ENCODE measurements at places on chromosomes 4 and X.

DNA sequence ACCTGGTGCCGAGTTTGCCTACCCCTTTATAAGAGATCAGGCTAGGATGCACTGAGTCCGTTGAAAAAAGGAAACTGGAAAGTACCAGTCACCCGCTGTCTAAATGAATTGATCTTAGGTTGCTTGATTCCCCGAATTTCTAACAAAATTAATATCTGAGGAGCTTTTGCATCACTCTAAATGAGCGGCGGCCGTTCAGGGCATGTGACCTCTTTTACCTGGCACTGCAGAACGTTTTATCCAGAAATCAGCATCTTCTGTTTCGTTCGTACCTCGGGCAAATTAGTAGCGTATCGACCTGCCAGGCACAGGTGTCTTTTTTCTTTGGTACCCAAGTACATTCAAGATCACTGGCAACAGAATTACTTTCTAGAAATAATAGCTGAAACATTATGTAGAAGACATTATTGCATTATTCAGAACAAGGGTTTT is 876 bp downstream of the KLHL2 start:
- no peak for DNase-seq

GRCh38 chr4:16116493-16116990 is 32.7 kb upstream of the PROM1 start:
- no peak for DNase-seq

DNA sequence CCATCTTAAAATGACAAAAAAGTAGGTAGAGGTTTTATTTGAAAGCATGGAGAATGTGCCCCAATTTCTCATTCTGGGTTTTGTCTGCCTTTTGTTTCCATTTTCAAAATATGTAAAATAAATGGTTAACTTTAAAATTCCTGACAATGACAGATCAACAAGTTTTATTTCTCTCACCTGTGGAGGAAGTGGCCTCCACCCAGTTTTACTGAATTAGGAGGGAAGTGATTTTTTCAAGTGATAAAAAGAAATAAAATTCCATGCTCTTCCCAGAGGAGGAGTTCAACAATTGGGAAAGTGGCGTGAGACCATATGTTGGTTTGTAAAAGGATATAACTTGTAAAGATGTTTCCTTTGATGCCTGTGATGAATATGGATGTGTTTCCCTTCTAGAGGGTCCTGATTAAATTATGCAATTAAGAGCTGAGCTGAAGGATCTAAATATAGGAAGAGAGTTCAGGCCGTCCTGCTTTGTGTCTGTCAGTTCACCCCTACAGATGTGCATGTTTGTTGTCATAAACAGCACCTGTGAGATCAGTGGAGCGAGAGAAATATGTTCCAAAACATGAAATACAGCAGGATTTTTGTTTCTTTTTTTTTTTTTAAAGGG is 19.5 kb downstream of the SMAD1 start:
- no peak for DNase-seq

- DNase-seq = no peak
Measured at GRCh38 chrX:69524781-69525363, 20.7 kb downstream of the NALF2 start.

DNA sequence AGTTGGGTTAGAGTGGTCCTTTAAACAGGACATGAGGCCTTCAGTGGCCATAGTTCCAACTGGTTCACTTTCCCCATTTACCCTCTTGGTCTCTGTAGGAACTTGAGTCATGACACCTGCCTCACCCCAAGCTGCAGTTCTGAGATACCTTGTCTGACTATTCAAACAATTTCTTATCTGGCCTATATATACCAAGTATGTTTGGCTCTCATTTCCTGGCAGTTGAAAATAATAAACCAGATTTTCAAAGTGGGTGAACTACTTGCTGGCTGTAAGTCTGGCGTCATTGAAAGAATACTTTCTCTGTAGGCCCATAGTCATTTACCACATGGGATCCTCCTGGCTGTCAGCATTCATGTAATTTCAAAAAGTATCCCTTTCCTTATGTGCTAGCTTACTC is 228.8 kb downstream of the SHROOM3 start:
- DNase-seq = no peak

GRCh38 chr4:38791010-38791409 is 8.2 kb upstream of the TLR10 start:
- DNase-seq = no peak

GRCh38 chrX:1507511-1508463 is 29.2 kb downstream of the P2RY8 start:
- DNase-seq = no peak

- DNase-seq = no peak
Measured at GRCh38 chr4:41476310-41476885, 61.6 kb upstream of the LIMCH1 start.

GRCh38 chr4:186414390-186414789 is 141.0 kb downstream of the MTNR1A start:
- no peak for DNase-seq

- DNase-seq = no peak
Measured at GRCh38 chr4:123825596-123826291, 429.1 kb downstream of the SPRY1 start.

- no peak for DNase-seq
Measured at GRCh38 chr4:138104284-138104680, 137.9 kb downstream of the SLC7A11 start.

DNA sequence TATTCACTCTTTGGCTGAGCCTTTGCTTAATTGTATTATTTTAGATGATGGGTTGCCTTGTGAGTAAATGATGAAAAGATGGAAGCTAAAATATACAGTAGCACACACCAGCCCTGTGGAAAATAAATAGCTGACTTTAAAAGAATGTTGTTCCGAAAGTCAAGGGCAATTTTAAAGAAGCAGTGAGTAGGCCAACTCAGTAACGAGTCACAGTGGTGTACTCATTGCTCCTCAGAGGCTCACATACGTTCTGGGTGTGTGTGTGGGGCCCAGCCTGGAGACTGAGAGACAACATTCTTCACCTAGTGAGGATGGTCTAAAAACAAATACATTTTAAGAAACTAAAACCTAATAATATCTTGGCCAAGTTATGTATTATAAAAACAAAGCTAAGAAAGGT is 640.3 kb downstream of the TRIML1 start:
- DNase-seq = no peak

DNA sequence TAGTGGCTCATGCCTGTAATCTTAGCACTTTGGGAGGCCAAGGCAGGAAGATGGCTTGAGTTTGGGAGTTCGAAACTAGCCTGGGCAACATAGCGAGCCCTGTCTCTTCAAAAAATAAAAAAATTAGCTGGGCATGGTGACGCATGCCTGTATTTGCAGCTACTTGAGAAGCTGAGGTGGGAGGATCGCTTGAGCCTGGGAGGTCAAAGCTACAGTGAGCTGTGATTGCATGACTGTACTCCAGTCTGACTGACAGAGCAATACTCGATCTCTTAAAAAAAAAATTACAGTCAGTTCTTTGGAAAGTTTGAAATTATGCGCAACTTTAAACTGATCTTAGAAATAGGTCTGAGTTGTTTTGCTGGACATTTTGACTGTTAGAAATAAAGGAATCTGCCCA is 55.8 kb downstream of the DOCK11 start:
- DNase-seq = no peak

DNA sequence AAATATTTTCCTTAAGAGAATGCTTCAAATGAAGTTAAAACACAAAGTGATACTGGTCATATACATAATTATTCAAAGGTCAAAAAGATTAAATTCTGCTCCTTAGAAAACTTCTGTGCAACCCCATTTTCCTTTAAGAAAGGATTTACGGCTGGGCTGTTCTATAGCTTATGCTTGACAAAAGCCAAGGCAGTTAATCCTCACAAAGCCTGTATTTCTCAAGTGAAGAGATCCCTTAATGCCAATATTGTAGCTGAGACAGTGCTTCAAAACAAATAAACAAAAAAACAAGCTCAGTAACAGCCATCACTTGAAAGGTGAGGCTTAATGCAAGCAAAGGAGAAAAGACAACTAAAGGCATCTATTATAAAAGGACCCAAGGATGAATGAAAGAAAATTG is 42.5 kb downstream of the BTC start:
- DNase-seq = no peak
